Airway epithelial cell (primary cell): ENCODE measurements at places on chromosomes 3 and 15. TPM values are rescaled to one million over a fixed set of nuclear protein-coding genes. Genes with fewer than 3 reads are reported as not detected.

The P2RY13 gene
- not detected in 2 replicates for total RNA-seq

The EHHADH gene
- total RNA-seq: 5.4 and 6.1 TPM in 2 replicates

The CCDC39 gene
- total RNA-seq: not detected in 2 replicates

The GOLGA6L10 gene
- total RNA-seq: 0.42 TPM in 1 of 2 replicates, not detected in the other

The WDR93 gene
- not detected in 2 replicates for total RNA-seq

The DUOXA2 gene
- not detected in 2 replicates for total RNA-seq

The MTMR10 gene
- total RNA-seq: 8.4 and 8.7 TPM in 2 replicates

The HDC gene
- not detected in 2 replicates for total RNA-seq

The PAQR9 gene
- total RNA-seq: not detected in 2 replicates

The TJP1 gene
- total RNA-seq: 46.3 and 64.3 TPM in 2 replicates

The LSAMP gene
- 0.14 TPM in 1 of 2 replicates, not detected in the other for total RNA-seq

The CYP11A1 gene
- 0.70 TPM in 1 of 2 replicates, not detected in the other for total RNA-seq

The PTX3 gene
- 0.37 and 0.49 TPM in 2 replicates for total RNA-seq

The AMT gene
- total RNA-seq: 2.2 and 6.0 TPM in 2 replicates

The BNC1 gene
- 47.4 and 74.7 TPM in 2 replicates for total RNA-seq

The LRRC3B gene
- not detected in 2 replicates for total RNA-seq

The KBTBD13 gene
- not detected in 2 replicates for total RNA-seq

The ACOX2 gene
- 0.28 and 0.85 TPM in 2 replicates for total RNA-seq

The GOLIM4 gene
- 24.0 and 27.2 TPM in 2 replicates for total RNA-seq

The PRR20G gene
- not detected in 2 replicates for total RNA-seq

The TEX55 gene
- not detected in 2 replicates for total RNA-seq

The IQCH gene
- total RNA-seq: 1.6 and 2.6 TPM in 2 replicates

The TF gene
- total RNA-seq: 0.28 TPM in 1 of 2 replicates, not detected in the other

The TMCO5A gene
- not detected in 2 replicates for total RNA-seq
